ENCODE measurements at places on chromosomes 2 and 18.

DNA sequence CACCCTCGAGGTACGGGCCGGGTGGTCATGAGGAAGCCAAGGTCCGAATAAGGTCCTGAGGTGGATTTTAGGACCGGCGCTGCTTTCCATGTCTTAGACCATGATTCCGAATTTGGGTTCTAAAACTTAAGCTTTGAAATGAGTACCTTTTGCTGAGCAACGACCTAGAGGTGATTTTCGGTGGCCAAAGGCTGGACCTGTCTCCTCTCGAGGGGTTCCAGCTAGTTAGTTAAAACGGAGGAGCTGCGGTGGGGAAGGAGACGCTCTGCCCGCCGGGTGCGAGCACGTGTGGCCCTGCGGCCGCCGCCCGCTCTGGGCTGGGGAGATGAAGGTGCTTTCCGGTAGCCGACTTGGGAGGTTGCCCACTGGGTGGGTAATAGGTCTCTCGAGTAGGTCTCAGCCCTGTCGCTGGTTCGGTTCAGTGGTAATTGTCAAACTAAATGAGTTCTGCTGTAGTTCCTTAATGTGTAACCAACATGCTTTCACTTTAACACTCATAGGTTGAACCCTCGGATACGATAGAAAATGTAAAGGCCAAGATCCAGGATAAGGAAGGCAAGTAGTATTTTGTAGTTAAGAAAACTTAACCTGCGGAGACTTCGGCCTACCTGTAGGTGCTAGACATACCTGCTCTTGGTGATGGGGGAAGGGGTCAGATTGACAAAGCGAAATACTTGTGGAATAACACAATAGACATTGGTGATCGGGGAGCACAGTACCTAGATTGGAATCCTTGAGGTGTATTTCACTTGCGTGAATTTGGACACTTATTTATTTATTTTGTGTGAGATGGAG is 572 bp downstream of the RPS27A start:
- peak; percentile 20 for DNase-seq

- DNase-seq: no peak
Measured at GRCh38 chr2:122081751-122082150, 326.3 kb downstream of the TSN start.

DNA sequence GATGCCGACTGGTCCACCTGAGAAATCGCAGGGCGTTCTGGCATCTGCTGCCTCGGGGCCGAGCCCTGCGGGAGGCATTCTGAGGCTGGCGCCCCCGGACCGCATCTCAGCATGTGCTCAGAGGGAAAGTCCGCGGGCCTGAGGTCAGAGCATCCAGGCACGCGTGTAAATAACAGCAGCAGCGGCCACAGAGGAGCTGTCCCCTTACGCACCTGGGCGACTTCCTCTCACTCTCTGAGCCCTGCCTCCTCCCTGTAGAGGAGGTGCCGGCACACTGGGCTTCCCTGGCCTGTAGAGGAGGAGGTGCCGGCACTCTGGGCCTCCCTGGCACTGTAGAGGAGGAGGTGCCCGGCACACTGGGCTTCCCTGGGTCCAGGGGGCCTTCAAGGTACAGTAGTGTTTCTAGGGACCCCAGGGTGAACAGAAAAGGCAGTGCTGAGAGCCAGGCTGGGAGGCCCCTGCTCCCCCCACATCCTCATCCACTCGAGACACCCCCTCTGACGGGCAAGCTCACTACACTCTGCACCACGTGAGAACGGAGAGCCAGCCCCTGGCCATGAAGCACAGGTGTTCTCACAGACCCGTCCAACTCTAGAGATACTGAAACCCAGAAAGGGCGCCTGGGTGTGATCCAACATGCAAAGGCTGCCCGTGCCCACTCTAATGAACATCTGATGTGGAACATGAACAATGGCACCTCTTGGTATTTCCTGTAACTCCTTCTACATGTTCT is 263.5 kb downstream of the HDAC4 start:
- DNase-seq: no peak

DNA sequence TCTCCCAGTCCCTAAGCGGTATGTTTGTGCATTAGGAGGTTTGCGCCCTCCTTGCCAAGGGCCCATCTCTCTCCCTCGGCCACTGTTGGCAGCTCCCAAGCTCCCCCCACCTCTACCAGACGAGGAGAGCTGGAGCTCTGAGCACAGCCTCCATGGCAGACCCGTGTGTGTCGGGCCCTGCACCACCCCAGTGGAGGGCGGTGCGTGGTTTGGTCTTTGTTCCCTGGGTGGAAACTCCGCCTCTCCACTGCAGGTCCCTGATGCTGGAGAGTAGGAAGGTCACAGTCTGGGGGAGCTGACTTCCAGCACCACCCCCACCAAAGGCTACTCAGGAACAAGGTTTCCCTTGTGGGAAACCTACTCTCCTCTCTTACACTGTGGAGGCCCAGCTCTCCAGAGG is 162.6 kb upstream of the FHL2 start:
- DNase-seq: no peak

DNA sequence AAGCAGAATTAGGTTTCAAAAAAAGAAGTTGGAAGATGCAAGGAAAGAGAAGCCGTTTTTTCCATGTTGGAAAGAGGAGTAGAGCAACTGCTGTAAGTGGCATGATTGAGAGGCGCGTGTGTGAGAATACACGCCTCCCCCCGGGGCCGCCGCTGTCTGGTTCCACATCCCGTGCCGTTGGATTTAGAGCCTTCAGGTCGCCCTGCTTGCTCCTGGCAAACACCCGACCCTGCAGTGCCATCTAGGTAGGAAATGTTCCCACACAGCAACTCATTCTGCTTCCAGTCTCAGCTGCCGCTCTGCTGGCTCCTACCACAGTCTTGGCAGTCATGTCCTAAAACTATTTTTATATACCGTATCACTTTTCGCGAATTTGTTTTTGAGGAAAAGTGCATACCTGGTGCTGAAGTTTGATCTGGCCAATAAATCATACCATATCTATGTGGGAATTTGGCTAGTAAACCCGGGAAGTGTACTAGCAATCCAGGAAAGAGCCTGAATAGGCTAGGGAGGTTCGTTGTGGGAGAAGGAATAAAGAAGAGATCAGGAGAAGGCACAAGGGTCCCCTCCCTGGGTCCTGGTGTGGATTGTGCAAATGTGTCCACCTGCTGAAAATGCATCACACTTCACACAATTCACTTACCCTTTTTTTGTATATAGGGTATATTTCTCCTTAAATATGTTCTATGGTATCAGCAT is 372.7 kb downstream of the FBXO15 start:
- no peak for DNase-seq

DNA sequence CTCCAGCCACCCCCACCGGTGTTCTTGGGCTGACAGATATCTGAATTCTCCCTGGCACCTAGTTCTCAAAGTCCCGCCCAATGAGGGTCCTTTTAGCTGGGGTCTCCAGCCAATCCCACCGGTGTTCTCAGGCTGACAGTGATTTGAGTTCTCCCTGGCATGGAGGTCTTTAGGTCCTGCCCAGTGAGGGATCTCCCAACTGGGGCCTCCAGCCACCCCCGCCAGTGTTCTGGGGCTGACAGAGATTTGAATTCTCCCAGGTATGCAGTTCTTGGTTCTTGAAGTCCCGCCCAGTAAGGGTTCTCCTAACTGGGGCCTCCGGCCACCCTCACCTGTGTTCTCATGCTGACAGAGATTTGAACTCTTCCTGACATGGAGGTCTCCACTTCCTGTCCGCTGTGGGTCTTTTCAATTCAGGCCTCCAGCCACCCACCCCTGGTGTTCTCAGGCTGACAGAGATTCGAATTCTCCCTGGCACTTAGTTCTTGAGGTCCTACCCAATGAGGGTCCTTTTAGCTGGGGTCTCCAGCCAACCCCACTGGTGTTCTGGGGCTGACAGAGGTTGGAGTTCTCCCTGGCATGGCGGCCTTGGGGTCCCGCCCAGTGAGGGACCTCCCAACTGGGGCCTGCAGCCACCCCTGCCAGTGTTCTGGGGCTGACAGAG is 154.6 kb downstream of the ANKRD36 start:
- peak; percentile 13 for DNase-seq

- DNase-seq: no peak
Measured at GRCh38 chr2:38734299-38735058, 16.7 kb downstream of the SRSF7 start.

All from GM10248 (cell line).